ENCODE measurements at places on chromosomes 3 and 15. TPM values are rescaled to one million over a fixed set of nuclear protein-coding genes. Genes with fewer than 3 reads are reported as not detected.

The CPEB1 gene
- not detected for total RNA-seq

The LRRC49 gene
- total RNA-seq = 10.0 TPM

The SLC51B gene
- total RNA-seq = not detected

The RASGRF1 gene
- not detected for total RNA-seq

The TM4SF4 gene
- not detected for total RNA-seq

The SAXO2 gene
- total RNA-seq = 0.46 TPM

The CFAP91 gene
- total RNA-seq = 0.76 TPM

The TRIM69 gene
- total RNA-seq = 7.1 TPM

The FBXO40 gene
- total RNA-seq = under 0.01 TPM
